ENCODE measurements at places on chromosomes 13 and 19. TPM values are rescaled to one million over a fixed set of nuclear protein-coding genes. Genes with fewer than 3 reads are reported as not detected.

PRSS57 gene
- not detected for total RNA-seq

PABPC3 gene
- total RNA-seq = 0.42 TPM

PLK5 gene
- total RNA-seq = not detected

CGB2 gene
- total RNA-seq = not detected

LILRB5 gene
- total RNA-seq = 0.28 TPM

C19orf81 gene
- 2.0 TPM for total RNA-seq

CYSLTR2 gene
- total RNA-seq = 4.3 TPM

MBD3L3 gene
- not detected for total RNA-seq

FFAR2 gene
- total RNA-seq = not detected

SH2D3A gene
- total RNA-seq = 35.7 TPM

POLR1D gene
- total RNA-seq = 140 TPM
